Activated effector memory CD4-positive, alpha-beta T cell treated with Interleukin-2 at 50 U/mL for 16 hours (primary cell): ENCODE measurements at places on chromosomes 1 and 21.

GRCh38 chr1:231161667-231162296, at the start of gene TRIM67:
Gene TRIM67, plus strand, starts transcription at chr1:231162058. Its CDS starts 912 bp downstream, at chr1:231162970.
- DNase-seq = no peak

- DNase-seq = no peak
These were observed 71.3 kb downstream of the RIPK4 start for GRCh38 chr21:41695513-41695912.

- DNase-seq = no peak
These were observed 15.3 kb downstream of the UCK2 start for GRCh38 chr1:165842671-165843129.

GRCh38 chr1:189619682-189620332, 857.9 kb downstream of the BRINP3 start:
- DNase-seq = no peak

DNA sequence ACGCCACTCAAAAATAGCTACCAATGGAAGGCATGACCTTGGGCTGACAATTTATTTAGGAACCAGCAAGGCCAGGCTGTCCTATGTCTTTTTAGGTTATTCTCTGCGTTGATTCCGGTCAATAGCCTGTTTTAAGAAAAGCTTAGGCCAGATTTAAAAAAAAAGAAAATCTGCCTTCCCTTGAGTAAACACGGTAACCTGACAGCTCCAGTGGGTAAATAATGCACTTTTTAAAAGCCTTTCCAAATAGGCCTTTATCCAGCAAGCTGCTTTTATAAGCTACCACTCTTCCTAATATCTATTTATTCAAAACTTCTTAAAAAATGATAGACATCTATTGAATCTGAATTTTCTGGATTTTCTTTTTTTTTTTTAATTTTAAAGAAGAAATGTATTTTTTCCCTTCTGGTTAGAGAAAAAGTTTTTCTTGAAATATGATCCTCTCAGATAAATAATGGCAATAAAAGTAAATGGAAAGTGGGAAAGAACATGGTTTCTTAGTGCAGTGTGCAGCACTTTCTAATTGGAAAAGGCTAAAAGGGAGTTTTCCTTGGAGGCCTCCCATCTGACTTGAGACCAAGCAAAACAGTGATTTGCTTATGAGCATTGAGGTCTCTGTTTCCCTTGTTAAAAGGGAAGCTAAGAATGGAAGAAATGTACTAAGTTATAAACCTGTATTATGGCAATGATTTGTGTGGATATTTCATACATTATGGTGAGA, 281.0 kb upstream of the RUNX1 start:
- no peak for DNase-seq

- no peak for DNase-seq
These were observed 12.3 kb downstream of the ZBTB7B start for GRCh38 chr1:155014709-155015508.

GRCh38 chr1:184648160-184648855, 106.3 kb downstream of the EDEM3 start:
- DNase-seq = no peak

DNA sequence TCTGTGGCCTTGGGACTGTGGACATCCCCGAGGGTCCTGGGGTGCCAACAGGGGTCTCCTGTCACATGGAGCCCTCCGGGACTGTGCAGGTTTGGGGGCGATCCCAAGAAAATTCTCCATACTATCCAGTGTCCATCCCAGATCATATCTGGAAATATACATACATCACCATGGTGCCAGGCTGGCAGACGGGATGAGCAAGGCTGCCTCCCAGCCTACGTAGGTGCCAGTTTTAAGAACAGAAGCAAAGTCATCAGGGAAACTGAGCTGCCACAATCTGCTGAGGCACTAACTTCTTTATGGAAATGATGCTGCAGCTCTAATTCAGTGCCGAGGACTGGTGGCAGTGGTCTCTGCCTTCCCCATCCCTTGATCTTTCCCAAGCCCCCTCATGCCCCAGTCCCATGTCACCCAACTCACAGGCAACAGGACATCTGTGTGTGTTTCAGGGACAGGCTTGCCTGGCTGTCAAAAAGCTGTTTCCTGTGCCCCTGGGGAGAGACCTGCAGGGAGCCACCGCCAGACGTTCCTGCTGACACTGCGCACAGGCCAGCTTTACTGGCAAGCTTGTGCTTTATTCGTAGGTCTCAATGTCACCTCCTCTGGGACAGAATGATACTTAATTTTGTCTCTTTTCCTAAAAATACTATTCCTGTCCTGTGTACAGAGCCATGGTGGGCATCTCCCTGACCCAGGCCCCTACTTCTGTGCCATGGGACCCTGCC, 15.5 kb downstream of the TEX35 start:
- DNase-seq = no peak
